ENCODE measurements at places on chromosomes 3 and 15. TPM values are rescaled to one million over a fixed set of nuclear protein-coding genes. Genes with fewer than 3 reads are reported as not detected.

Gene SPINT1
- 290 TPM for total RNA-seq

DNA sequence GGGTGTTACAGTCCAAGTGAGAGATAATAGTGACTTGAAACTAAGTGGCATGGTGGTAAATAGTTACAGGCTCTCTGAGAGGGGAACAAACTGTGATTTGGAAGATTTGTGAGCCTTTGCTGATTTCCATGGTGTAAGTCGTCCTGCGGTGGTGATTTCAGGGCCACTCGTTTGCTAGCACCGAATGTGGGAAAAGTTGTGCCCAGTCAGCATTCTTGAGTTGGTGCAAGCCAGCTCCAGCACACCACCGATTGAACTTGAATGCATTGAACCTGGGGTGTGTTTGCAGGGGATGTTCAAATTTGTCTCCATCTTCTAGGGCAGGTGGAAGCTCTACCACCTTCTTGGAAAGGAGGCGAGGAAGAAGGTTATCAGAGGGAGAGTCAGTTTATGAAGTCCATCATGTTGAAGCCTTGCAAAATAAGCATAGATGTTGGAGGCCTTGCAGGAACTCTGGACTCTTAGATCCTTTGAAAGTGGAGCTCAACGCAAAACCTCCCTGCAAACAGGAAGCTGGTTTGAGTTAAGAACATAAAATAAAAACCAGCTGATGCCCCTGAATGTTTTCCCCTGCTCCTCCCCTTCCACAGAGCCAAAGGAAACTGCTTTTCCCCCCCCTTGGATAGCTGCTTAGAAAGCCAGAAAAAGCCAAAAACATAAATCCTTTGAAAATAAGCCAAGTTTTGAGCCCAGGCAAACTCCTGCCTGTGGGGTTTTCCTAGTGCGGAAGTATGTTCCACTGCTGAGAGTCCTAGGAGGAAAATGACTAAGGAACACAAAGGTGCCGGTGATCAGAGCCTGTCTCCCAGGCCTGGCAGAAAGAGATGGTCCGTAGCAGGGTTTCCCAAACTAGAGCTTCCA is 21.9 kb downstream of the MAPKBP1 start:
- DNase-seq = no peak

- DNase-seq = peak; percentile 3
Observed at GRCh38 chr15:81163961-81164800, 30.1 kb downstream of the CFAP161 start.

DNA sequence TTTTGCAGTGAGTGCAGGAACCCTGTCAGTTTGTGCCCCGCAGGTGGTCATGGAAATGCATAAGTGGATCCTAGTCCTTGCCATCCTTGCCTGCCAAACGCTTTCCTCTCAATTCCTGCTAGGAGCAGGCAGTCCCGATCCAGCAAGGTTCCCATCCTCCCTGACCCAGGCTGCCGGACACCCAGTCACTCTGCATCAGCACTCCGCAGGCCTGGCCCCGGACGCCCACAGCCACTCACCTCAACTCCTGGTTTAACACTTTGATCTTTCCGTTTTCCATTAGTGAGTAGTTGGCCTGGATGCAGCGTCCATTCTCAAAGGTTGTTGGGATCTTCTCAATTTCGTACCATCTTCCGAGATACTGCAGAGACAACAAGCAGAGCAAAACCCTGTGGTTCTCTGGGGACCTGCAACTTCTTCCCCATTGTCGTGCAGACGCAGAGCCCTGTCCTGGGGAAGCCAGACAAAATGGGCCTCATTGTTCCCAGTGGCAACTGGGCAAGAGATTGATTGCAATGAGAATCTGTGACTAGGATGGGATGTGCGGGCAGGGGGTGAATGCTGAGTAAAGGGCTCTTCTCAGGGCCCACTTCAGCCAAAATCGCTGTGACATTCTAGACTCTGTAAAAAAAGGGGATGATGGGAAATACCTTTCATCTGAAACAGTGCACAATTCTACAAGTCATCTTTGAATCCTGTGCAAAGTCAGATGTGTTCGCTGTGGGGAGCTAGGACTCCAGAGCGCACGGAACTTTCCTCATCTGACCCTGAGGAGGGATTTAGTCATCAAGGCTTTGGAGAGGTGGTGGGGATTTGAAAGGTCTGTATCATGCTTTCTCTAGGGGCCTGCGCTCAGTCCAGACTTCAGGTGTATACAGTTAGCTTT is 9.9 kb downstream of the APOD start:
- no peak for DNase-seq

- DNase-seq = peak; percentile 46
Observed at GRCh38 chr3:54951405-54951804, 23.5 kb upstream of the LRTM1 start.

- DNase-seq = peak; percentile 5
Observed at GRCh38 chr3:137205394-137206045, 247.7 kb downstream of the IL20RB start.

Gene GPR171
- not detected for total RNA-seq

DNA sequence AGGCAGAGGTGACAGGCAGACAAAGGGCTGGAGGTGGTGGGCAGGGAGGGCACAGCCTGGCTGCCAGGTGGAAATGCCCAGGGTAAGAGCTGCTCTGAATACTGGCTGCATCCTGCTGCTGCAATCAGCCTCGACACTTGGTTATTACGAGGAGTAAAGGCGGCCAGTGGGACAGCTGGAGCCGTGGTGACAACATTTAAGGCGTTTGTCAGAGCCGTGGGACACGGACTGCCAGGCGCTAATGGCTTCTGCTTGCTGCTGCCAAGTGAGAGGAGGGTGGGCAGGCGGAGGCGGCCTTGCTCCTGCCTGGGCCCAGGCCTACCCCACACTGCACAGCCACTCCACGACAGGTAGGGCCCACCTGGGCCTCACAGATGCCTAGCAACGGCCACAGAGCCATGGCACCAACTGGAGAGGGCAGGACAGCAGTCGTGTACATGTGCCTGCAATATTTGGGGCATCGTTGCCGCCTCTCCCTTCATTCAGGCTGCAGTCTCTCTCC is 49.2 kb upstream of the TMEM115 start:
- DNase-seq = no peak

GRCh38 chr15:70220490-70221096 is 122.9 kb upstream of the TLE3 start:
- DNase-seq = no peak

GRCh38 chr3:128266453-128266852 is 113.2 kb downstream of the EEFSEC start:
- DNase-seq = peak; percentile 9

Gene CHDH
- total RNA-seq = 32.4 TPM

Gene NEK11
- 4.4 TPM for total RNA-seq

GRCh38 chr3:120451272-120451761 is 525 bp upstream of the FSTL1 start:
- DNase-seq = no peak

Gene INSYN1
- total RNA-seq = 0.41 TPM

Gene TAGLN3
- not detected for total RNA-seq

DNA sequence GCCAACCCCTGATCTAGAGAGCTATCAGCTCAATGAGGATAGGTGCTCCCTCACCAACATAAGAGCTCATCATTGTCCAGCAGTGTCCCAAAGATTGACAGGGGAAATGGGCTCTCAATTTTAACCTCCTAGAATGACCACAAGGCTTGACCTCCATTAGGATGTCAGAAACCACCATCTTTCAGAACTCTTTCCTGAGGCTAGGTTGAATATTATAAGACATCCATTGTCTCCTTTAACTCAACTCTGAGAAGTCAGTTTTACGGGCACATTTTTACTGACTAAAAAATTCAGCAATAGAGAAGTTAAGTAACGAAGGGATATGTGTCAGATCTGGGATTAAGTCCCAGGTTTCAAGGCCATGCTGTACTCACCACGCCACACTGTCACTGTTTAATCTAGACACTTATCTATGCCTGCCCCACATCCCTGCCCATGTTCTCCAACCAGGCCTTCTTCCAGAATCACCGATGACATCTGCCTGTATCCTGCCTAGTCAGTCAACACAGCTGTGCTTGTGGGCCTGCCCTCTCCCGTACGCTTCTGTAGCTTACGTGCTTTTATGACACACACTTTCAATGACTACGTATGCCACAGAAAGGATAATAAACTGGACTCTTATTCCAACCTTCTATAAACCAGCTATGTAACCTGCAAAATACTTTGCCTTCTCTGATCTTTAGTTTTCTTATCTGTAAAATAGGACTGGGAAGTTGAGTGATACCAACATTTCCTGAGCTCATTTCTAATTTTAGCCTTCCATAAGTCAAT is 17.1 kb upstream of the MUC13 start:
- DNase-seq = peak; percentile 39

Gene PAK2
- 73.7 TPM for total RNA-seq

Gene PFKFB4
- total RNA-seq = 14.4 TPM

DNA sequence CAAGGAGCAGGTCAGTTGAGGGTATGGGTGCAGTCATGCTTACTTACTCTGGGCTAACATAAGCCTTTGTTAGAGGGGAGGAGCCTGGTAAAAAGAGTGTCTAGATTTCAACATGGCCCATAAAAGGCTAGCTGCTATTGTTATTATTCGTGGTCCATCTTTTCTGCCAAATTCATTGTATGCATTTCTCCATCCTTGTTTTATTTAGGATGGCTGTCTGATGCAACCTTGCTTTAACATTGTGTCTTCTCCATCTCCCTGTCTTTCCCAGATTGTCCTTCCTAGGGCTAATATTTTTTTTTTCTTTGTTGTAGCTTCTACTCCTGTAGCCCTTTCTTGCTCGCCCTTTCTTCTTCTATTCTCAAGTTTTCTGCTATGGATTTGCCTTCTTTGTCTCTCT is 12.6 kb downstream of the RBMS3 start:
- DNase-seq = no peak

GRCh38 chr3:152770296-152770695 is 64.6 kb upstream of the P2RY1 start:
- DNase-seq = no peak

All from Caco-2 (cell line).